ENCODE measurements at places on chromosomes 16 and 17.

GRCh38 chr16:17457513-17457912, 13.2 kb downstream of the XYLT1 start:
- DNase-seq = no peak

- no peak for DNase-seq
These were observed 10.1 kb downstream of the AFMID start for GRCh38 chr17:78197147-78197832.

DNA sequence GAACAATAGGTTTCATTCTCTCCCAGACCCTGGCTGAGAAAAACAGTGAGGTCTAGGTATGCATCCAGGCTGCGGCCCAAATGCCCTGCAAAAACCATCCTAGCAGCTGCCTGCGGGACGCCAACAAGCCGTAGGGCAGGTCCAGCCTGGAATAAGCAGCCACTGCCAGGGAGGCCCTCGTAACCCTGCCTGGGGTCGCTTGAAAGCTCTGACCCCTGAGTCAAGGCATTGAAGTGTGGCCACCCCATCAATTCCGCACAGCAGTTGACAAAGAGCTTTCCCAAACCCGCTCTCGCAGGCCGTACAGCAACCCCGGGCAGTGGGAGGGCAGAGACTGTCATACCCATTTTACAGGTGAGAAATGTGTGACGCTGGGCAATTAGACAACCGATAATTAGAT, 11.1 kb downstream of the TRPV1 start:
- no peak for DNase-seq

GRCh38 chr16:54817432-54817831, 113.2 kb upstream of the IRX5 start:
- DNase-seq = no peak

GRCh38 chr17:5598457-5598856, 14.1 kb upstream of the NLRP1 start:
- DNase-seq = no peak
